ENCODE measurements at places on chromosomes 16 and 17.

- no peak for DNase-seq
Measured at GRCh38 chr16:25260416-25260815, 2.8 kb upstream of the ZKSCAN2 start.

- DNase-seq: peak; percentile 8
Measured at GRCh38 chr16:75942936-75943335, 216.6 kb upstream of the CPHXL start.

DNA sequence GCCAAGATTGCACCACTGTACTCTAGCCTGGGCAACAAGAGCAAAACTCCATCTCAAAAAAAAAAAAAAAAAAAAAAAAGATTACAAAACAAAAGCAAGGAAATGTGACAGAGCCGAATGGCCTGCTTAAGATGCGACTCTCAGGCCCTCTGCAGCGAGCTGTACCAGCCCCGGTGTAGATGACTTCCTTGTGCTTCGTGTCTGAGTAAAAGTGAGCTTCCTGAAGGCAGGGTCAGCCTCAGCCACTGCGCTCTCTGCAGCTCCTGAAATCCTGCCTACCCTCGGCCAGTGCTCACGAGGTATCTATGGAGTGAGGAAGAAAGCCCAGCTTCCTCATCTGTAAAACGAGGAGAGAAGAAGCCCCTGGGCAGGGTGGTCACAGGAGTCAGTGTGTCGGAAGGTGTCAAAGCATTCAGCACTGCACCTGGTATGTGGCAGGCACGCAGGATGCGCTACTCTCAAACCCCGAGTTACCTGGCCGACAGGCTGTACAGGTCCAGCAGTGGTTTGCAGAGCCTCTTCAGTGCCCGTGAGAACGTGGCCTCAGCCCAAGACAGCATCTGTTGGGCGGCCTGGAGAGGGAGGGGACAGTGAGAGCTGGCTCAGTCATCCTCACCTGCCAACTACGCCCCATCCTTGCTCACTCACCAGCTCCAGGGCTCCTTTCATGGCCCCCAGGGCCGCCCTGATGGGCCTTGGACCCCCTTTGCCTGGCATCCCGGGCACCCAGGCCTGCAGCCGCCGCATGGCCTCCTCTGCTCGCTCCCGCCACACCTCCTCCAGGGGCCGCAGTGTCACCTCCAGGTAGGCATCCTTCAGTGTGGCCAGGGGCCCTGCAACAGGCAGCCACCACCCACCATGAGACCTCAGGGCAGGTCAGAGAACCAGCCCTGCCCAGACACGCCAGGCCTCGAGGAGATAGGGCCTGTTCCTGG lies 44.6 kb downstream of the RMI2 start:
- no peak for DNase-seq

- DNase-seq: no peak
Measured at GRCh38 chr16:14418795-14419225, 211.2 kb downstream of the PARN start.

DNA sequence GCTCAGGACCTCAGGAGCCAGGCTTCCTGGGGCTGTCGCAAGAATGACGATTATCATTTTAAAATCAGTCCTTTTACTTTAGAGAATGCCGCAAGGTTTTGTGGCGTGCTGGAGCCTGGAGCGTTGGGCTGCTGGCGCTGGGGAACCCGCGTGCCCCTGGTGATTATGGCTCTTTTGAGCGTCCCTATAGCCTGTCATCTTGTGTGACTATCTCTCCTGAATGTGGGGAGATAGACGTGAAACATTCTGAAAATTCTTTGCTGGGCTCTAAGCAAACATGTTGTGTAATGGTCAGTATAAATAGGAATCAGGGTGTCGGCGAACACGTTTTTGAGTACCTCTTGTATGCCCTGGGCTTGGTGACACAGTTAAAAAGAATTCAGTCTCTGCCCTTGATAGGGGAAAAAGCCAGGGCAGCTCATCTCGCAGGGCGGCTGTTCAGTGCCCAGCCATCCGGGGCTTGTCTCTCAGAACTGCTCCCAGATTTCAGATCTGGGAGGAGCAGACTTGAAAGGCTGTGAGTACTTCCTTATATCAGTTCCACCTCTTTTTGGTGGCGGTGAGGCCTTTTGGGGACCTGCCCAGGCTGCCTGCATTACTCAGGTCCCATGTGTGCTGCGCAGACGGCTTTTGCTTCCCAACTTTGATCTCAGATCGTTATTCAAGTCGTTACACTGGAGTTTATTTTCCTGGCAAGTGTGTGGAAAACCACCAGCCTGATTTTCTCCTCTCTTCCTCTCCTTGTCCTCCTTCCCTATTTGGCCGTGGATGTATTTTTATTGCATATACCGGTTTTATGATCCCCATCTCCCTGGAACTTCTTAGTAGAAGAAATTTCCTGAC lies 973 bp downstream of the SLC7A6 start:
- DNase-seq: peak; percentile 39

GRCh38 chr17:40342504-40343218 lies 21.9 kb downstream of the GJD3 start:
- no peak for DNase-seq

DNA sequence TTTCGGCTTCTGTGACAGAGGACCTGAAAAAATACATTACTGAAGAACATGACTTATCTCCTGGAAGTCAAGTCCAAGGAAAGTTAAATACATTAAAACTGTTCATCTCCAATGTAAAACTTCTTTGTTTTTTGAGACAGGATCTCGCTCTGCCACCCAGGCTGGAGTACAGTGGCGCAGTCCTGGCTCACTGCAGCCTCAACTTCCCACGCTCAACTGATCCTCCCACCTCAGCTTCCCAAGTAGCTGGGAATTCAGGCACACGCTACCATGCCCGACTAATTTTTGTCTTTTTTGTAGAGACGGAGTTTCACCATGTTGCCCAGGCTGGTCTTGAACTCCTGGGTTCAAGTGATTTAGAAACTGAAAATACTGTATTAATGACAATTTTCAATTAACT lies 9.7 kb upstream of the TERB1 start:
- DNase-seq: no peak

DNA sequence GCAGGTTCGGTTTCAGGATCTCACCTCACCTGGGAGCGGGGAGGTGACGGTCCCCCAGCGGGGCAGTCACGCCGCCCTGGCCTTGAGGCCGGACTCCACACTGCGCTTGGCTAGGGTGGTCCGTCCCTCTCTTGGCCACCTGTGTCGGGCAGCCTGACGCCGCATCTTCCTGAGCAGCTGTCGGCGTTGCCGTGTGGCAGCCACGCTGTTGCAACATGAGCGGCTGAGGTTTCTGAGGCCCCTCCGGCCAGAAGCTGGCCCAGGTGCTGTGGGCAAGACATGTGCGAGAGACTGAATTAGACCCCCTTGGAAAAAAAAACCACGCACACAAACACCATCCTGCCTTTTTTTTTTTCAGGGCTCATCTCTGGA lies 49.2 kb downstream of the IRF8 start:
- DNase-seq: no peak

DNA sequence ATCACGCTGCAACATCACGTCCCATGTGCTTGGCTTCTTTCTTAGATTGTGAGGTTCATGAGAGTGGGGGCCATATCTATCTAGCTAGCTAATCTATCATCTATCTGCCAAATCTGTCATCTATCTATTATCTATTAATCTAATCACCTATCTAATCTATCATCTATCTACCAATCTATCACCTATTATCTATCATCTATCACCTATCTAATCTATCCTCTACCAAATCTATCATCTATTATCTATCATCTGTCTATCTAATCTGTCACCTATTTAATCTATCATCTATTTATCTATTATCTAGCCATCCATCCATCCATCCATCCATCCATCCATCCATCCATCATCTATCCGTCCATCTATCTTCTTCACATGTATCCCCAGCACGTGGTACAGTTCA lies 14.2 kb downstream of the COX6A2 start:
- no peak for DNase-seq

DNA sequence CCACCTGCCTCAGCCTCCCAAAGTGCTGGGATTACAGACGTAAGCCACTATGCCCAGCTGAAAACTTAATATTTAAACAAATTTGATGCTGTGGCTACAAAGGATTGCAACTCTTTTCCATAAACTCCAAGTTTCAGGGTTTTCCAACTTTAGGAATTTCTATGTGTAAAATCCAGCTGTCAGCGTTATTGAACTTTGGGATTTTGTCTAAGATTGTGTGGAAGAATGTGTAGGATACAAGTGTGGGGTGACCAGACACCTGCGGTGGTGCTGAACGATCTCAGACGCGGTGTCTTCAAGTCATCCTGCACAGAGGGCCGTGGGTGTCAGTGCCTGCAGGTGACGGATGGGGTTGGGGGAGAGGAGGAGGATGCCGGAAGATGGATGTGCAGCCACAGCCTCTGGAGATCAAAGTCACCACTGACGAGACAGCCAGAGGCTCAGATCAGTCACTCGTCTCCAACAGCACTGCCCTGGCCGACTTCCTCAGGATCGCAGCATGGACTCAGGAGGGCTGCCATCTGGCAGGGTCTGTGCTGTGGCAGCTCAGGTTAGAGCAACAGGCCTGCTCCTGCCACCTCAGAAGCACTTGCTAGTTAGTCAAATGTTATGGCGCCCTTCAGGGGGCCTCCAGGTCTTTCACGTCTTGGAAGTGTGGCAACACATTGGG lies 13.0 kb downstream of the ACSF3 start:
- no peak for DNase-seq

DNA sequence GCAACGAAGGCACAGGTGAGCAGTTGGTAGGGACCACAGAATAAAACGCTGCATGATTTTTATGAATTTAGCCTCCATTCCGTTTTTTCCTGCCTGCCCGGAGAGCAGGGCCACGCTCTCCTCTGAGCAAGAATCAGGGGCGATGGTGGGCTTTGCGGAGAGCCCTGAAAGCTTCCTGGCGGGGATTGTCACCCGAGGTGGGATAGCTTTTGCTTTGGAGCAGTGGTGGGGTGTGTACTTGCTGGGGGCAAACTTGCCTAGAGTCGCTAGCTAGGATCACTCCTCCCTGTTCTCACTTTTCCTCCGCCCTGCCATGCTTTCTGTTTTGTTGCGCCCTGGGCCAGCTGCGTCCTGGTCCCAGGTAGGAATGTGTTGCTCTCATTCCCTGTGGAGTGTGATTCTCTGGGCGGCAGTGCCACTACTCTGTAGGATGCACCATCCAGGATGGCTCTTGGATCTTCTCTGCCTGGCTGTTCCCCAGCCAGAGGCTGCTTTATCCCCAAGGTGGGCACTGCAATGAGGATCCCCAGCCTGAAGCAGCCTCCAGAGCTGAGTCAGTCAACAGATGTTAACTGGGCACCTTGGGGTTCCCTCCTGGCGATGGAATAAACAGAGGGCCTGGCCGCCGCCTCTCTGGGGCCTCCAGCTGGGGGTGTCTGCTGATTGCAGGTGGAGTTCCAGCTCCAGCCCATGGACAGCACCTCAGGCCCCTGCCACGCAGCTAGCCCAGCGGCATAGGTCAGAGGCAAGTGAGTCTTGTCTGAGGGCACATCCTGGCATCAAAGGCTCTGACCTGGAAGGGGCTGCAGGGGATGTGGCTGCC lies 360.9 kb upstream of the TNRC6C start:
- no peak for DNase-seq

- DNase-seq: peak; percentile 32
Measured at GRCh38 chr16:66858740-66859396, 14.7 kb downstream of the CA7 start.

DNA sequence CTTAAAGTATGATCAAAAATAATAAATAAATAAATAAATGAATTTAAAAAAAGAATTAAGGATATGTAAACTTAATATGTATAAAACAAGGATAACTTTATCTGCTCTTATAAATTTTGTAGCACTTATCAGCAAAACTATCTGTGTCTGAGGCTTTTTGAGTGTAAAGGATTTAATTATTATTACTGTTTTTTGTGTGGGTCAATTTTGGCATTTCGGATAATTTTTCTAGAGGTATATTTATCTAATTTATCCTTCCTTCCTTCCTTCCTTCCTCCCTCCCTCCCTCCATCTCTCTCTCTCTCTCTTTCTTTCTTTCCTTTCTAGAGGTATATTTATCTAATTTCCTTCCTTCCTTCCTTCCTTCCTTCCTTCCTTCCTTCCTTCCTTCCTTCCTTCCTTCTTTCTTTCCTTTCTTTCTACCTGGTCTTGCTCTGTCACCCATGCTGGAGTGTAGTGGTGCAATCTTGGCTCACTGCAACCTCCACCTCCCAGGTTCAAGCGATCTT lies 120.8 kb downstream of the ABCA8 start:
- no peak for DNase-seq

- DNase-seq: no peak
Measured at GRCh38 chr16:17329391-17329790, 141.4 kb downstream of the XYLT1 start.

GRCh38 chr17:60926466-60927183 lies 249.0 kb downstream of the BCAS3 start:
- DNase-seq: no peak

- DNase-seq: no peak
Measured at GRCh38 chr16:3173892-3174617, 13.9 kb upstream of the OR1F1 start.

Measured in muscle of back (tissue), 13 donors.